Left ventricle myocardium inferior (tissue), 1 donor: ENCODE measurements at places on chromosomes 13 and 19. TPM values are rescaled to one million over a fixed set of nuclear protein-coding genes. Genes with fewer than 3 reads are reported as not detected.

GRCh38 chr19:46828484-46828883 is 22.2 kb downstream of the AP2S1 start:
- H3K4me1 ChIP-seq, result no peaks in the 10 kb centered on the region
- H3K27ac ChIP-seq, result no peak overlapping the region
- H3K36me3 ChIP-seq, result no peaks in the 10 kb centered on the region
- no peak overlapping the region for H3K4me3 ChIP-seq
- DNase-seq, result no peak

Gene CEACAM3
- total RNA-seq, result not detected

Gene BRD4
- 60.9 TPM for total RNA-seq

DNA sequence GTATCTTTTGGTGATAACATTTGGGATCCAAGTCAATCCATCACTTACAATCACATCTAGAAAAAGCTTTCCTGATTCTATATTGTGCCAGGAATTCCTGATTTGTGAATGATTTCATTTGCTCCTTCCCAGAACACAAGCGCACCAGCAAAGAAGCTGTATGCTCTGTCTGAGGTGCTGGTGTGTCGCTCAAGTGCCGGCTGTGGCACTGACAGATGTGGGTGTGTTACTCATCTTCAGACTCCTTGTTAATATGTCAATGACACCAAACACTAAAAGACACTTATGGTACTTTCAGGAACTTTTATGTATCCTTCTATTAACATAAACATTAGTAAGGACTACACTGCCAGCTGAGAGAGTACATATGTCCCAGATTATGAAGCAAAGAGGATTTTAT is 429.1 kb downstream of the ITGBL1 start:
- H3K36me3 ChIP-seq, result no peaks in the 10 kb centered on the region
- no peak for DNase-seq
- no peak overlapping the region for H3K27ac ChIP-seq
- H3K27me3 ChIP-seq, result no peaks in the 10 kb centered on the region
- no peak overlapping the region for H3K4me3 ChIP-seq
- H3K4me1 ChIP-seq, result no peaks in the 10 kb centered on the region

DNA sequence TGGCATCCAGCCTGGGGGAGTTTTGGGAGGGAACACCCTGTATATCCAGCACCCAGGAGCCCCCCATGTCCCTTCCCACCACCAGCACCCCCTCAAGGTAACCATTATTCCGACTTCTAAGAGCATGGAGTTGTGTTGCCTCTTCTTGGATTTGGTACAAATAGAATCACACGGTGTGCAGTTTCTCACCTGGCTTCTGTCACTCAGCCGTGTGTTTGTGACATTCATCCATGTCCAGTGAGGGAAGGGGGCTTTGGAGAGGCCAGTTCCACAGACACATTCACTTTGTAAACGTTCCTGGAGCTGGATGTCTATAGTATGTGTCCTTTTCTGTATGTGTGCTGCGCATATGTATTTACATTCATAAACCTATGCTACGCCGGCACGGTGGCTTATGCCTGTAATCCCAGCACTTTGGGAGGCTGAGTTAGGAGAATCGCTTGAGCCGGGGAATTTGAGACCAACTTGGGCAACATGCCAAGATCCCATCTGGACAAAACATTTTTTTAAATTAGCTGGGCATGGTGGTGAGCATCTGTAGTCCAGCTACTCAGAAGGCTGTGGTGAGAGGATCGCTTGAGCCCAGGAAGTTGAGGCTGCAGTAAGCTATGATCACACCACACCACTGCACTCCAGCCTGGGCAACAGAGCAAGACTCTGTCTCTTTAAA is 36.6 kb downstream of the MYH14 start:
- DNase-seq, result no peak
- H3K4me1 ChIP-seq, result peaks cover 14% of the 10 kb centered on the region
- H3K27ac ChIP-seq, result no peak overlapping the region
- H3K4me3 ChIP-seq, result no peak overlapping the region
- no peaks in the 10 kb centered on the region for H3K27me3 ChIP-seq
- no peaks in the 10 kb centered on the region for H3K36me3 ChIP-seq

GRCh38 chr13:58926858-58927257 is 1236.9 kb downstream of the DIAPH3 start:
- no peak for DNase-seq
- no peak overlapping the region for H3K4me3 ChIP-seq
- H3K27me3 ChIP-seq, result no peaks in the 10 kb centered on the region

DNA sequence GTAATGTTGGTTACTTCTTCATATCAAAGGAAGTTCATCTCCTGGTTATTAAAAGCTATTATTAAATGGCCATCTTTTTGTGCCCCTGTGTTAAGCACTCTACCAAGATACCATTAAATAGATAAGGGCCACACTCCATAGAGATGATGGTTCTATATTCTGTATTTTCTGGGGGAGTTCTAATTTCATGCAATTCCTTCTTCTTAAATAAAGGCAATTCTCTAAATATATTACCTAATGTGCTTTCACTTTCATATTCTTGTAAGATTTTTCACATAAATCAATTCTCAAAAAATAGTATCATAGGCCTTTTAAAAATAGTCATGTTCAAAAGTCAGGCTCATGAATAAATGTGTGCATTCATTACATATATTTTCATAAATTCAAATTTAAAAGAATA is 47.0 kb upstream of the USPL1 start:
- H3K4me3 ChIP-seq, result no peak overlapping the region
- H3K36me3 ChIP-seq, result no peaks in the 10 kb centered on the region
- H3K27ac ChIP-seq, result no peak overlapping the region
- H3K4me1 ChIP-seq, result peaks cover 30% of the 10 kb centered on the region
- no peak for DNase-seq
- H3K27me3 ChIP-seq, result no peaks in the 10 kb centered on the region

- DNase-seq, result no peak
- H3K27ac ChIP-seq, result no peak overlapping the region
- peaks cover 20% of the 10 kb centered on the region for H3K27me3 ChIP-seq
- peaks cover 21% of the 10 kb centered on the region for H3K4me1 ChIP-seq
Measured at GRCh38 chr13:41453620-41454019, 3.7 kb upstream of the RGCC start.

Gene OR10H3
- not detected for total RNA-seq

GRCh38 chr13:75360170-75360569 is 121.8 kb downstream of the TBC1D4 start:
- peaks cover 45% of the 10 kb centered on the region for H3K4me1 ChIP-seq

DNA sequence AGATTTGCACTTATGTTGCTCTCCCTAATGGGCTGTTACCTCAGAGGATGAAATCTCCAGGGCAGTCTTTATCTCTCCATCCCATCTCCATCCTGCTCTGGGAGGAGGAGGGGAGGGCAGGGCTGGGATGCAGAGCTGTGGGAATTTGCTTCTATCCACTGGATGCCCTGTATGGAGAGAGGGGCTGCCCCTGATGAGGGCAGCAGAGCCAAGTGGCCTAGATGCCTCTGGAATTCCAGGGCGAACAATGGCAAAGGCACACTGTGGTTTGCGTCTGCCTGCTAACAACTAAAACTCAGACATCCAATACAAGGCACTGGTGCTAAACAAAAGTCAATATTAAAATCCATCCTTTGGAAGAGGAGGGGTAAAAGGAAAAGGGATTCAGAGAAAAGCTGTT is 165.1 kb downstream of the COG6 start:
- H3K27me3 ChIP-seq, result peaks cover under 1% of the 10 kb centered on the region
- H3K4me1 ChIP-seq, result no peaks in the 10 kb centered on the region
- DNase-seq, result no peak
- no peak overlapping the region for H3K4me3 ChIP-seq

DNA sequence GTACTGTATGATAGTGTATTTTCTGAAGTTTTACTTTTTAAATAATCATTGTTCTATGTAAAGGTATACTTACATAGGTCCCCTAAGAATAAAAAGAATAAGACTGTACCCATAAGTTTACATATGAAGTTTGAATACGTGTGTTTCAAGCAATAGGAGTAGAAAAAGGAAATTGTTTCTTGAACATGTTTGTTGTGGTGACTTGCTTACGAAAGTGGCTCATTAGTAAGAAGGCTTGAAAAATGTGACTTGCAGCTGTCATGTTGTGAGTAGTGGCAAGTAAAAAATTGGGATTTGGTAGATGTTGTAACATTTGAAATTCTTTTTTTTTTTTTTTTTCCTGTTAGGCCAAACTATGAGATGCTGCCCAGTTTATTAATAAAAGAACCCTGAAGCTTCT is 203.3 kb downstream of the LMO7 start:
- H3K4me3 ChIP-seq, result no peak overlapping the region
- DNase-seq, result no peak
- H3K36me3 ChIP-seq, result peaks cover 66% of the 10 kb centered on the region
- no peak overlapping the region for H3K27ac ChIP-seq
- no peaks in the 10 kb centered on the region for H3K27me3 ChIP-seq
- peaks cover 18% of the 10 kb centered on the region for H3K4me1 ChIP-seq

GRCh38 chr13:67100730-67101129 is 129.4 kb downstream of the PCDH9 start:
- no peak for DNase-seq
- no peaks in the 10 kb centered on the region for H3K36me3 ChIP-seq
- no peak overlapping the region for H3K27ac ChIP-seq
- H3K4me3 ChIP-seq, result no peak overlapping the region
- H3K27me3 ChIP-seq, result no peaks in the 10 kb centered on the region

DNA sequence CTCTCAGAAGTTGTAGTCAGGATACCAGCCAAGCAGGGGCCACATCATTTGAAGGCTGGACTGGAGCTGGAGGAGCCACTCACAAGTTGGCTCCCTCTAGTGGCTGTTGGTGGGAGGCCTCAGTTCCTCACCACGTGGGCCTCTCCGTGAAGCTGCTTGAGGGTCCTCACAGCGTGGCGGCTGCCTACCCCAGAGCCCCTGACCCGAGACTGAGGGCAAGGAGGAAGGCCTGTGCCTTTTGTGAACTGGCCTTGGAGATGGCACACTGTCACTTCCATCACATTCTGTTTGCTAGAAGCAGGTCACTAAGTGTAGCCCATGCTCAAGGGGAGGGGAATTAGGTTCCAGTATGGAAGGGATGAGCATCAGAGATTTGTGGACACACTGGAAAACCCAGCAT is 14.6 kb downstream of the GNA11 start:
- H3K36me3 ChIP-seq, result peaks cover 28% of the 10 kb centered on the region
- DNase-seq, result peak; percentile 56
- H3K27me3 ChIP-seq, result no peaks in the 10 kb centered on the region
- no peak overlapping the region for H3K27ac ChIP-seq
- no peak overlapping the region for H3K4me3 ChIP-seq

Gene RUBCNL
- total RNA-seq, result 0.38 TPM

DNA sequence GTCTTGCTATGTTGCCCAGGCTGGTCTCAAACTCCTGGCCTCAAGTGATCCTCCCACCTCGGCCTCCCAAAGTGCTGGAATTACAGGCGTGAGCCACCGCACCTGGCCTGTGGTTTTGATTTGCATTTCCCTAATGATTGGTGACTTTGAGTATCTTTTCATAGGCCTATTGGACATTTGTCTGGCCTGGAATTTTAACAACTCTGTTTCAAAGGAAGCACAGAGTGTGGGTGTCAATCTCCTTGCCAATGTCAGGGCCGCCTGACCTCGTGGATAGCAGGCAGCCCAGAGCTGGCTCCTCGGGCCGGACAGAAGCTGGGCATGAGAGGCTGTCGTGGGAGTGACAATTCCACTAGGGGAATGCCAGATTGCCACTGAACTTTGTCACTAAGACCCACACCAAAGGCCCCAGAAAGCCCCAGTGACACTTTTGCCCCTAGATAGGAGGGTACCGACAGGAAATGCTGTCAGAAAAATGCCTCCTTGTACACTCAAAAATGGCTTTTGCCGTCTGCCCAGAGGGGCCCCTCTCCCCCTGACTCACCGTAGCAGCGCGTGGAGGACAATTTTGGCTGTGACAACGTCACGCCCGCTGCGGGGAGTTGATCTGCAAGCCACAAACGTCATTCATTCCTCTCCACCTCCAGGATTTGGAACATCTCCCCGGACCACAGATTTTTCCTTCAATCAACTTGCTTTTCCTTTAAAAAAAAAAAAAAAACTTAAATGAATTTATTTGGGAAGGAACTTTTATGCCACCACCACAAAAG is 11.7 kb upstream of the ADGRE5 start:
- peaks cover 16% of the 10 kb centered on the region for H3K4me1 ChIP-seq
- no peaks in the 10 kb centered on the region for H3K27me3 ChIP-seq
- H3K4me3 ChIP-seq, result peak overlapping the region; percentile 15
- peak overlapping the region; percentile 59 for H3K27ac ChIP-seq
- no peaks in the 10 kb centered on the region for H3K36me3 ChIP-seq
- no peak for DNase-seq

GRCh38 chr19:6086068-6086788 is 24.1 kb downstream of the RFX2 start:
- no peak overlapping the region for H3K4me3 ChIP-seq
- no peaks in the 10 kb centered on the region for H3K36me3 ChIP-seq
- peak overlapping the region; percentile 83 for H3K27ac ChIP-seq

DNA sequence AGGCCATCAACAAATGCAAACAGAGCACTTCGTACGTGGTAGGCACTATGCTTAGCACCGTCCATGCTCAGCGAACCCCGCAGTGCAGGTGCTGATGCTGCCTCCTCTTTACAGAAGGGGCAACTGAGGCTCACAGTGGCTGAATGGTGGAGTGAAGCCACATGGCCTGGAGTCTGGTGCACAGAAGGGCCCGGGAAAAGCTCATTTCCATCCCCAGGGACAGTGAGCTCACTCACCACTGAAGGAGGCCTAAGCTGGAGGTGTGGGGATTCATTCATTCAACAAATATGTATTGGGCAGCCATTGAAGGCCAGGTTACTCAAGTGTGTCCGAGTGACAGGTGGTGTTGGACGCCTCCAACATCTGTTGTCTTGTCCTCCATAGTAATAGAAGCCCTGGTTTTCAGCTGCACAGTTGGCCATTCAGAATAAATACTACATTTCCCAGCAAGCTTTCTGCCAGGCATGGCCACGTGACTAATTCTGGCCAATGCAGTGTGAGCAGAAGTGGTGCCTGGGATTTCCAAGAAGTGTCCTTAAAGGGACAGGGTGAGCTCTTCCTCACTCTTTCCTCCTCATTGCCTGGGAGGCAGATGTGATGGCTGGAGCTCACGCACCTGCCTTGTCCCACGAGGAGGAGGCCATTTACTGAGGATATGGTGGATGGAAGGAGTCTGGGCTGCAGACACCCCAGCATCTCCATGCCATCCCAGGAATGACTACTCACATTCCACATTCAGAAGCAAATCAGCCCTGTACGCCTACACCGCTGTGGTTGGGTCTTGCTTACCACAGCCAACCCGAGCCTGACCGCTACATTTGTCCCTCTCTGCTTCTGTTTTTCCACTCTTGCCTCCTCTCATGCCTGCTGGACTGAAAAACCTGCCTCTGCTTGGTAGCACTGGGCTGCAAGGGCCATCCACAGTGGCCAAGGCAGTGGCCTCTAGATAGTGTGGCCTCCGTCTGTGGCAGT is 2.3 kb upstream of the ZNRF4 start:
- H3K4me3 ChIP-seq, result no peak overlapping the region
- no peak overlapping the region for H3K27ac ChIP-seq
- no peaks in the 10 kb centered on the region for H3K4me1 ChIP-seq

DNA sequence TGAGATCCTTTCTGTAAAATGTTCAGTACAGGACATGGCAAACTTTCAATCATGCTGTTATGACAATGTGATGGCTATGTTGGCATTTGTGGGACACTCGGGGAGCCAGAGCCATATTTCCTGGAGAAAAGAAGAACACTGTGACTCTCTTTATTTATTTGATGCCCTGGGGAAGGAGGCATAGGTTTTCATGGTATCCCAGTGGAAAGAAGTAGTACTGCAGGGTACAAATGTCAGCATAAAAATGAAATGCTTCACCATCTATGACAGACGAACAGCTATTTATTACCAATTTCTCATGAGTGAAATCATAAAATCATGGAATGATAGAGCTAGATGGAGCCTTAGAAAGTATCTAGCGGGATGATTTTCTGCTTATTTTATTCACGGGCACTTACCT is 217.1 kb downstream of the COL4A1 start:
- no peaks in the 10 kb centered on the region for H3K27me3 ChIP-seq
- no peak overlapping the region for H3K4me3 ChIP-seq
- no peak overlapping the region for H3K27ac ChIP-seq
